Foreskin melanocyte (primary cell): ENCODE measurements at places on chromosomes 1 and 21.

- DNase-seq, result peak; percentile 58
Observed at GRCh38 chr1:8384577-8384976, 66.7 kb downstream of the SLC45A1 start.

DNA sequence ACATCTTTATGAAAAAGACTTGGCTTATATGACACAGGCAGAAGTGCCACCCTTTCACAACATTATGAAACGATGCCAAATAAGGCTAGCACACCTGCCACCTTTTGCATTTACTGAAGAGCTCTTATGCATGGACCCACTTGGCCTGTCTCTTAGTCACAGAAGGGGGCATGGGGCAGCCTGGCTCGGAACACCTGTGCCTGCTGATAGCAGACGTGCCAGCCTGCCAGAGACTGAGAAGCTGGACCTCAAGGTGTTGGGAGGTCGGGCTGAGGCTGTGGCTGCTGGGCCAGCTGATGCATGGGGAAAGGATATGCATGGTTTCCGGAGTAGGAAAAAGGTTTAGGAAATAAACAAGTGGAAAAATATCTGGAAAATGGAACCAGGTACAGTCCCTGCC, 21.5 kb downstream of the RCAN1 start:
- DNase-seq, result no peak

GRCh38 chr1:232459826-232460225, 170.1 kb downstream of the SIPA1L2 start:
- no peak for DNase-seq

- no peak for DNase-seq
Observed at GRCh38 chr1:223234534-223234933, 91.5 kb upstream of the TLR5 start.

DNA sequence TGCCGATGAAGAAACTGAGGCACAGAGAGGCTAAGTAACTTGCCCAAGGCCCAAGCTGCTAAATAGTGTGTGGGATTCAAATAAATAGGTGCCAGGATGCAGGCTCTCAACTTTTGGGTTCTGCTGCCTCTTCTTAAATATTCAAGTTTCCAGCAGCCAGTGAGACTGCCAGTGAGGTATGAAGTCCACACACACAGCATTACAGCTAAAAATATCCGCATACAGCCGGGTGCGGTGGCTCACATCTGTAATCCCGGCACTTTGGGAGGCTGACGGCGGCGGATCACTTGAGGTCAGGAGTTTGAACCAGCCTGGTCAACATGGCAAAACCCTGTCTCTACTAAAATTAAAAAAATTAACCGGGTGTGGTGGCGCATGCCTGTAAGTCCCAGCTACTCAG, 78.4 kb upstream of the DIRAS3 start:
- no peak for DNase-seq

DNA sequence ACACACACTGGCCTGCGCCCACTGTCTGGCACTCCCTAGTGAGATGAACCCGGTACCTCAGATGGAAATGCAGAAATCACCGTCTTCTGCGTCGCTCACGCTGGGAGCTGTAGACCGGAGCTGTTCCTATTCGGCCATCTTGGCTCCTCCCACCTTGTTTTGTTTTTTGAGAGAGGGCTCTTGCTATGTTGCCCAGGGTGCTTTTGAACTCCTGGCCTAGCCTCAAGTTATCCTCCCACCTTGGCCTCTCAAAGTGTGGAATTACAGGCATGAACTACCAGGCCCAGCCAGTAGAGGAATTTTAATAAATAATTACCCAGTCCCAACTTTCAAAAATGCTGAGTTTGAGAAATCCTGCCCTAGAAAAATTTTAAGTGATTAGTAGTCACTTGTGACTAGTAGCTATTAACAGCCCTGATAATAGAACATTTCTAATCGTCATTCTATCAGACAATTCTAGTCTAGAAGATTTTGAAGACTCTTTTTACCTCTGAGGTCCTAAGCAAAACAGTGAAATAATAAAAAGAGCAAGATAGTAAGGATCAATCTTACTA, 30.9 kb upstream of the SLC35D1 start:
- DNase-seq, result no peak

DNA sequence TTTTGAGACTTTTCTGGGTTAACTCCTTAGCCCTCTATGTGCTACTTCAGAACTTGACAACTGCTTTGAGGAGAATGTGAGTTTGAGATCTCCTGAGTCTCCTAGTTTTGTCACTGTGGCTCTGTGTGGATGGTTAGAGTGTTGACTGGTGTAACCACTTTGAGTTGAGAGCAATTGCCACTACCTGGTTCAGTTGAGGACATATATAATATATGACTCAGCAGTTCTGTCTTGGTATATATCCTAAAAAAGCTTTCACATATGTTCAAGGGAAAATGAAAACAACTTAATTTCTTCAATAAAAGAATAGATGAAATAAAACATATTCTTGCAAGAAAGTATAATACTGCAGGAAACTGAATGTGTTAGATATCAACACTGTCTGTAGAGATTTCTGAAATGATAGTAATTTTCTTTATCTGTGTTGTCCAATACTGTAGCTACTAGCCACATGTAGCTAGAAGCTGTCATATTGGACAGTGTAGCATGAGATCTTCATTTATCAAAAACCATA, 96.7 kb upstream of the QSOX1 start:
- DNase-seq, result no peak

- no peak for DNase-seq
Observed at GRCh38 chr1:161722406-161722805, 1.1 kb downstream of the FCRLB start.

DNA sequence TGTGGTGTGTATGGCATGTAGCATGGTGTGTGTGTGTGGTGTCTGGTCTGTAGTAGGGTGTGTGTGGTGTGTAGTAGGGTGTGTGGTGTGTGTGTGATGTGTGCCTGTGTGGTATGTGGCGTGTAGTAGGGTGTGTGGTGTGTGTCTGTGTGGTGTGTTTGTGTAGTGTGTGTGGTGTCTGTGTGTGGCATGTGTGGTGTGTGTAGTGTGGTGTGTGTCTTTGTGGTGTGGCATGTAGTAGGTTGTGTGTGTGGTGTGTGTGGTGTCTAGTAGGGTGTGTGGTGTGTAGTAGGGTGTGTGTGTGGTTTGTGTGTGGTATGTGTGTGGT, 85.5 kb downstream of the SYT2 start:
- DNase-seq, result no peak

- DNase-seq, result no peak
Observed at GRCh38 chr1:31559715-31560114, 16.6 kb upstream of the TINAGL1 start.

GRCh38 chr1:36093226-36093625, 4.5 kb downstream of the ADPRS start:
- DNase-seq, result no peak

DNA sequence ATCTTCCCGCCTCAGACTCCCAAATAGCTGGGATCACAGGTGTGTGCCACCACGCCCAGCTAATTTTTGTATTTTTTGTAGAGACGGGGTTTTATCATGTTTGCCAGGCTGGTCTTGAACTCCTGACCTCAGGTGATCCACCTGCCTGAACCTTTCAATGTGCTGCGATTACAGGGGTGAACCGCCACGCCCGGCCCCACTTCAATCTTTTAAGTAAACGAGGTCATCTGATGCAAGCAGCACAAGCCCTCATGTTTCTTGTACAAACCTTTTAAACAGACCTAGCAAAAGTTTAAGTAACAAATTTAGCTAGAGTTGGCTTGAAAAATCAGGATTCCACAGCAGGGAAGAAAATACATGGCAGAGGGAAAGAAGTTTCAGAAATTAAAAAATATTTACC, 21.2 kb upstream of the USP1 start:
- DNase-seq, result no peak

- DNase-seq, result no peak
Observed at GRCh38 chr1:84574936-84575335, 696 bp upstream of the CTBS start.

- no peak for DNase-seq
Observed at GRCh38 chr1:235429143-235429542, 61.9 kb downstream of the TBCE start.

- DNase-seq, result no peak
Observed at GRCh38 chr1:166020210-166020609, 146.6 kb downstream of the FAM78B start.

- DNase-seq, result no peak
Observed at GRCh38 chr21:41891132-41891531, 12.0 kb upstream of the PRDM15 start.

- DNase-seq, result no peak
Observed at GRCh38 chr1:82064691-82065090, 264.0 kb downstream of the ADGRL2 start.

DNA sequence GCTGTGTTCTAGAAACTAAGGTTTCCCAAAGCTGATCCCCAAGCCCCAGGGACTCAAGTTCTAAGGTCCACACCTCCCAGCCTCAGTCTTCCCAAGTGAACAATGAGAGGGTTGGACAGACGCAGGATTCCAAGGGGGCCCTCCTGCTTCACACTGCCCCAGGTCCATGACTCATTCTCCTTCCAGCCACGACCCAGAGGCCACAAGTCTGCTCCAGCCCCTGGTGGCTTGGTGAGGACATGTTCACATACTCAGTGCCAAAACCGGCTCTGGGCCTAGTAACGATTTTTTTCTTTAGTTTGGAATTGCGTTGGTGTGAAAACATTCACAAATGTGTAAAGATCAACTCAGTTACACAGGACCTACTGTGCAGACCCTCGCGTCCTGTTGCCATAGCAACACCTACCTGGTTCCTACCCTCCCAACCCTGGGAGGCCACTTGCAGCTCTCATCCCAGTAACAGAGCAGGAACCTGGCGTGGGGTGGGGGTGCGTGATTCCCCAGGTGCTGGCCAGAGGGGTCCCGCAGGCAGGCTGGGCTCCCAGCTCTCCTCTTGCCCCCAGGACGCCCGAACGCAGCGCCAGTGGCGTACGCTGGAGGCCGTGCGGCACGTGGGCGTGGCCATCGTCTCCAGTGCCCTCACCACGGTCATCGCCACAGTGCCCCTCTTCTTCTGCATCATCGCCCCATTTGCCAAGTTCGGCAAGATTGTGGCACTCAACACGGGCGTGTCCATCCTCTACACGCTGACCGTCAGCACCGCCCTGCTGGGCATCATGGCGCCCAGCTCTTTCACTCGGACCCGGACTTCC, 57.0 kb downstream of the DISP3 start:
- no peak for DNase-seq

GRCh38 chr1:20921285-20921684, 134.2 kb upstream of the HP1BP3 start:
- no peak for DNase-seq

GRCh38 chr21:34688145-34688544, 19.4 kb downstream of the CLIC6 start:
- DNase-seq, result no peak

DNA sequence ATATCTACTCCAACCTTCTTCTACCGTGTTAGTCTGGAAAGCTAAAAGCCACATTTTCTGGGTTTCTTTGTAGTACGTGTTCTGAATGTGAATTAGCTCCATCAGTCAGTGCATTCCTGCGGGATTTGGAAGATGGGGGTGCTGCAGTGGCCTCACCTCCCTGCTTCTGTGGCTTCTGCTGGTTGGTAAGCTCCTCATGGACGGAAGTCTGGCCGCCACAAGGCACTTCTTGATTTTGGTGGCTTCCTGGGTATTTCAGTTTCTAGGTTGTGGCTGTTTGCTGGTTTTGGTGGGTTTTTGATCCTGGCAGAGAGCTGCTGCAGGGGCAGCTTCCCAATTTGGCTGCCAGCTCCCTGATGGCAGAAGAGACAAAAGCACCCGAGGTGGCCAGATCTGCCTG, 20.9 kb upstream of the TACSTD2 start:
- no peak for DNase-seq

- DNase-seq, result no peak
Observed at GRCh38 chr1:27504588-27505419, 14.8 kb upstream of the WASF2 start.

DNA sequence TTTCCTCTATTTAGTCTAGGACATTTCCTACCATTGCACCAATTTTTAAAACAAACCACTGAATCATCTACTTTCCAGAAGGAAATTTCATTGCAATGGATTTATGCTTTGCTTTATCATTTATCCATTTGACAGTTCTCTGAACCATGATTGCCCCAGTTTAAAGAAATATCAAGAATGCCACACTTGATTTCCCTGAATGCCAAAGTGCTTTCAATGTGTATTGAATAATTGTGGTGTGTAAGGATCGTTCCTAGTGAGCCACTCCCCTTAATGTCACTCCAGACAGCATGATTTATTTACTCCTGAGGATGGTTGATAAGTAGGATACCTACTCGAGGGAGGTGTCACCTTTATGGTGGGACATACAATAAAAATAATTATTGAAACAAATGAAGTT, 169.6 kb downstream of the RYR2 start:
- DNase-seq, result no peak

DNA sequence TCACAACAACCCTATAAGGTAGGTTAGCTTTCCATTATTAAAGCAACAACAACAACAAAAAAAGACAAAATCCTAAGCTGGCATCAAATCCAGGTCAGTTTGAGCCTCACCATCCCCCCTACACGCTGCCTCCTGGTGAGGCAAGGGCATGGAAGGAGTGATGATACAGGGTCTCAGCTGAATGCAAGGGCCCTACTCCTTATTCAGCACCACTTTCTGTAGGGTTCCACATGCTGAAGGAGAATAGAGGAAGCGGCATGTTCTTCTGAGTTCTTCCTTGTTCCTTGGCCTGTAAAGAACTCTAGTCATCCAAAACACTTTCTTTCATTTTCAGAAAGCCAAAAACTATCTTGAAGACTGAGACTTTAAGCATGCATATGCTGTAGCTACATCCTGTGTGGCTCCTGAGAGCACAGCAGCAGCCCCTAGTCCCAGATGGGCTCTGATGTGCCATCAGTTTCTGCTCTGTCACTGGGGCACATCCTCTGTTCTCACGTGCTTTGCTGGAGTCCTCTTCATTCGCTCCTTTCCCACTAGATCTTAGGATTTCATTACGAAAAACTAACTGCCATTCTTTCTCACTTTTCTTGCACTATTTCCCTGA, 6.2 kb downstream of the ILDR2 start:
- no peak for DNase-seq

- DNase-seq, result no peak
Observed at GRCh38 chr1:150022357-150022756, 11.8 kb upstream of the OTUD7B start.

GRCh38 chr1:203178083-203178482, 2.5 kb upstream of the MYBPH start:
- DNase-seq, result no peak

DNA sequence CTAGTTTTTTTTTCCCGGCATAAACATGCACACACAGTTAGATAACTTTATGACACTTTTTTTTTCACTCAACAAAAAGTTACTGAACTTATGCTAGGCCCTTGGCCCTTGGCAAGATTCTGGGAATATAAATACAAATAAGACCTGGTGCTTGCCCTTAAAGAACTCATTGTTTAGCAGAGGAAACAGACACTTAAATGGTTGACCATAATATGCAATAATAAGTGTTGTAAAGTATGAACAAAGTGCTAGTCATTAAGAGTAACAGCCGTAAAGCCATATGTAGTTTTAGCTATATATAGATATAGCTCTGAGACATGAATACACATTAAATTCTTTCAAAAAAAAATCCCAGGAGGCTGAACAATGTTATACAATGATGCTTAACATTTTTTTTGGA, 198.3 kb downstream of the CYYR1 start:
- DNase-seq, result peak; percentile 93

DNA sequence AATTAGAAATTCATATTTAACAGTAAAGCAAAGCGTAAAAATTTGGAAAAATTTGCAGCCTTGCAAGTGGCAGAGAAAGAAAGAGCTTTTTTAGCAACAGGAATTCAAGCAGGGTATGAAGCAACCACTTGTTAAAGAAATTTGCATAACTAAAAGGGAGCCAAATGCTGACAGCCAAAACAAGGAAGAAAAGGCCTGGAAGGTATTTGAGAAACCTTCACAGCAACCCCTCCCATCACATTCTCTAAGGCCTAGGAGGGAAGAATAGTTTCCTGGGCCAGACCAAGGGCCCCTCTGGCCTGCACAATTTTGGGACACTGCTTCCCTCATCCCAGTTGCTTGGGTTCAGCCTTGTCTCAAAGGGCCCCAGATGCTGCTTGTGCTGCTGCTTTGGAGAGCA, 672.4 kb upstream of the TMPRSS15 start:
- DNase-seq, result no peak
